Activated CD4-positive, alpha-beta T cell treated with anti-CD3 and anti-CD28 coated beads for 4 hours (primary cell): ENCODE measurements at places on chromosomes 4 and X.
A peak's percentile ranks its signal among the peaks of the same experiment; 100 is the strongest.

DNA sequence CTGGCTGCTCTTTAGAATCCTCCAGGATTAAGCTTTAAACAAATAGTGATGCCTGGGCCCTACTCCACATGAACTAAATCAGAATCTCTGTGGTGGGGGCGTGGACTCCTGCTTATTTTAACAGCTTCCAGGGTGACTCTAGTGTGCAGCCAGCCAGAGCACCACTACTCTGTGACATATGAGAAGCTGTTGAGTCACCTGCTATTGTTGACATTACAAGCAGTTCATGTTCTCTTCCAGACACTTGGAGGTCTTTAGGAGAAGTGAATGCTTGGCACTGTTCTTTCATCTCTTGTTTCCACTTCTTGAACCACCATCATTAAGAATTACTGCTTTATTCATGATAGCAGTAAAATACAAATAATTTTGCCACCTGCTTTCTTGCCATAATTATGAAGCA is 426 bp upstream of the C4orf51 start:
- DNase-seq, result no peak

DNA sequence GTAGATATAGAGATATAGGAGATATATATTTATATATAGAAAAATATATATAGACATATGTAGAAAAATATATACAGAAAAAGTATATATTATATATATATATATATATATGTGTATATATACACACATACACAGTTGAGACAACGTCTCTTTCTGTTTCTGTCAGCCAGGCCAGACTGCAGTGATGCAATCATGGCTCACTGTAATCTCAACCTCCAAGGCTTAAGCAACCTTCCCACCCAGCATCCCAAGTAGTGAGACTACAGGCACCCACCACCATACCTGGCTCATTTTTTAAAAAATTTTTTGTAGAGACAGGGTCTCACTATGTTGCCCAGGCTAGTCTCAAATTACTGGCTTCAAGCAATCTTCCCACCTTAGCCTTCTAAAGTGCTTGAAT is 426.3 kb downstream of the GPM6A start:
- DNase-seq, result no peak

GRCh38 chr4:26410385-26411293 is 79.6 kb downstream of the CCKAR start:
- DNase-seq, result peak; percentile 48

DNA sequence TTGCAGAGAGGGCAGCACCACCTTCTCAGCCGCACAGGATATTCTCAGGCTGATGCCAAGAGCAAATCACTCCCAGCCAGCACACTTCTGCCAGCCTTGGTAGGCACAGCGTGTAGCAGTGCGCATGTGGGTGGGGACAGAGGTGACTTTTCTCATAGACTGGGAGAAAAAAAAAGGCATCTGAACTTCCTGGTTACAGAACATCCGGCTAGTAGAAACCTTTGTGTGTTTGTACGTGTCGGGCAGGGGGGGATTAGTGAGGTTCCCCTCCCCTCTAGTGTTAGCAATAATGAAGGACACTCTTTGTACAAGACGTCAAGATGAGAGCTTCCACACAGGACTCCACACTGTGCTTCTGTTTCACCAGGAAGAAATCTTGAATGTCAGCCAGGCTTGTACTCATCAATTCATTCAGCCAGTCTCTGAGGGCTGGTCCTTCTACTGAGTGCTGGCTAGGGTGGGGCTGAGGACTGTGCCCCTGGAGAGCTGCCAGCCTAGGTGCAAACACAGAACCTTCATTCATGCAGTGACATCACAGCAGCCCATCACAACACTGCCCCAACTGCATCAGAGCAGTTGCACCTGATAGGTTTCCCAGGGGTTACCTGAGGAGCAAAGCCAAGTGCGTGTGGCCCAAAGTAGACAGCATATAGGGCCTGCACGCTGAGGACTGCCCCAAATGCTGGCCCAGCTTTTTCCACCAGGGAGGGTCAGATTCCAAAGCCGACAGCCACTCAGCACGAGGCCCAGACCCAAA is 34.7 kb downstream of the SLC25A5 start:
- DNase-seq, result peak; percentile 26

GRCh38 chrX:151711787-151712186 is 4.0 kb upstream of the FATE1 start:
- DNase-seq, result no peak

- no peak for DNase-seq
These were observed 17.0 kb downstream of the PAQR3 start for GRCh38 chr4:78922207-78922606.

GRCh38 chrX:107450823-107451509 is 1.5 kb downstream of the FRMPD3 start:
- no peak for DNase-seq

DNA sequence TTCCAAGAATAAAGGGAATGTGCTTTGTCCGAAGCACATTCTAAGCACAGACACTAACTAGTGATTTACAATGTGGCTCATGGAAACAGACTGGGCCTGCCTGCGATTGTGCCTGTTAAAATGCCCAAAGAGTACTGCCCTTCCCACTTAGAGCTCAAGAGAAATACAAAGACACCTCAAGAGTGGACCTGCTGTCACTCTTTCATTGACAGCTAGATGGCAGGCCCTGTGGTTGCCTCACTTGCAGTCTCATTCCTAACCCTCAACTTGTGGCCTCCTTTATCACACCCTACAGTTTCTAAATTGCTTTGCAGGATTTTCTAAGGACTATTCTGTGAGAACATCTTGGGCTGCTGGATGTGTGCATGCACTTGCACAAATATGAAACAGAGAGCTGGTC is 331.0 kb upstream of the EMCN start:
- DNase-seq, result no peak

- DNase-seq, result no peak
These were observed 13.1 kb upstream of the COQ2 start for GRCh38 chr4:83297548-83298260.

GRCh38 chr4:118284169-118284568 is 68.6 kb downstream of the PRSS12 start:
- DNase-seq, result no peak

GRCh38 chrX:53660004-53660403 is 26.5 kb downstream of the HUWE1 start:
- no peak for DNase-seq

- DNase-seq, result no peak
These were observed 5.5 kb downstream of the NEUROG2 start for GRCh38 chr4:112510291-112511092.

DNA sequence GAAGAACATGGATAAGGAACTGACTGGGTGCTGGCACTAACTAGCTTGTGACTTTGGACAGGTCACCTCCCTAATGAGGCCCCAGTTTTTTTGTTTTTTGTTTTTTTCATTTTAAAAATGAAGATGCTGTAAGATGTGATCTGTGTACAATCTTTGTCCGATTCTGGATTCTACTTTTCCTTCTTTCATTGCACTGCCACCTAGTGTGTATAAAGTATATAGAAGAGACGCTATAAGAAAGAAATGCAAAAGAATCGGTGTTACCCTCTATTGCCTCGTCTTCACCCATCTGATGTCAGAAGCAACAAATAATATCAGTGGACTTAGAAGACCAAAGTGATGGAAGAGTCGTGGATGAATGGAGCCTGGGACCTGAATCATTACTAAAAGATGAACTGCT is 58.6 kb upstream of the P2RY10 start:
- DNase-seq, result no peak

- no peak for DNase-seq
These were observed 145.5 kb downstream of the NWD2 start for GRCh38 chr4:37389967-37390580.

GRCh38 chrX:15334561-15334960 is 762 bp downstream of the PIGA start:
- DNase-seq, result no peak

DNA sequence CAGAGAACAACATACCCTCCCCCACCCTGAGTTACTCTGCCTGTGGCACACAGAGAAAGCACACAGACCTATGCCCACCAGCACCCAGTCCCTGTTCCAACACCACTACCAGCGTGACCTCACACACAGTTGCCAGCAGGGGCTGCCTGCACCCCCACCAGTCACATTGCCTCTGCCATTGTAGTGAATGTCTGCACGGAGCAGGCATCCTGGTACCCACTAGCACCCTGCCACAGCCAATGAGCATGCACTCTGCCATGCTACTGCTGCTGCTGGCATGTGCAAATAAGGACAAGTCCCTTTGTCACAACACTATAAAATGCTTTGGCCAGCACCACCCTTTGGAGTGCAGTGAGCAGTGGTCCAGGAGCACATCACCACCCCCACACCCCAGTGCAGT is 47.1 kb downstream of the DACH2 start:
- no peak for DNase-seq

DNA sequence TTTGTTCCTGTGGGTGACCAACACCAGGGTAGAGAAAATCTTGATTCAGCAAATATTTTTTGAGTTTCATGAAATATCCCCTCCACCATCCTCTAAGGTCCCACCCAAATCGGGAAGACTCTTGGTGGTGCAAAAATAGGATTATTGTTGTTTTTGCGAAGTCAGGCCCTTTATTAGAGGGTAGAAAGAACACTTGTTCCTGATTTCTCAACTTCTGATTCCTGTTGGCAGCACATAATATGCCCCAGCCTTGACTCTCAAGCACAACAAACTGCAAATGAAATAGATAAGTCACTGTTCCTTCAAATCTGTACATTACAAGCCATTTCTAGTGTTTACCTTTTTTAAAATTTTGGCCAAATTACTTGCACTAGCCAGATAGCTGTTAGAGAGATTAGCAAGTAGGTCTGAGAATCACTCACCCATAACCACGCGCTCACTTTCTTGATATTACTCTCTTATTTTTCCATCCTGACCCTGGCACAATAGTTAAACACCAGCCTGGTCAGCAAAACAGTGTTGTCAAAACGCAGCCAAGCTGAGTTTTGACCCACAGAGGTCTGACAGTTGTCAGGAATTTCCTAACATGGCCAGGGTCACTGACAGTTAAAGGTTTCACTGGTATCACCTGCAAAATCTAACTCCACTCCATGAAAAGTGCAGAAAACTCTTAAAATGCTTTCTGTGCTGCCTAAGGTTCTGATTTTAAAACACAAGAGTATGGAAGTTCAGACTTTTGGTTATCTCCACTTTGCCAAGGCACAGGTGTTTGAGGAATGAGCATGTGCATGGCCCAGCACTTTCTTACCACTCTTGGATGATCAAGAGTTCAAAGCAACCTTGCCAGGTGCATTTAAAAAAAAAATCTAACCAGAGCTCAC is 69.8 kb downstream of the RBM47 start:
- no peak for DNase-seq

GRCh38 chr4:34178476-34178875 is 2065.8 kb downstream of the ARAP2 start:
- DNase-seq, result no peak

GRCh38 chr4:102849579-102850104 is 19.1 kb upstream of the CISD2 start:
- no peak for DNase-seq

DNA sequence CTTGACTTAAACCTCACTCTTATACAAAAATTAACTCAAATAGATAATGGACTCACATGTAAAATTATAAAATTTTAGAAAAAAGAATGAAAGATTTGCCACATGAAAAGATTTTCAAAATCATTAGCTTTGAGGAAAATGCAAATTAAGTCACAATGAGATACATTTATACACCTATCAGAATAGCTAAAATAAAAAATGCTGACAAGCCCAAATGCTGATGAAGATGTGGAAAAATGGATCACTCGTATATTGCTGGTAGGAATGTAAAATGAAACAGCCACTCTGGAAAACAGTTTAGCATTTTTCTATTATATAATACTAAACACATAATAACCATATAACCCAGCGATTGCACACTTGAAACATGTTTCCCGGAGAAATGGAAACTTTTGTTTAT is 316.2 kb downstream of the ANKRD50 start:
- no peak for DNase-seq

GRCh38 chr4:94757192-94758140 is at the start of gene BMPR1B:
Gene BMPR1B, plus strand, starts transcription at chr4:94757955. Its CDS starts 346,470 bp downstream, at chr4:95104425.
- no peak for DNase-seq

DNA sequence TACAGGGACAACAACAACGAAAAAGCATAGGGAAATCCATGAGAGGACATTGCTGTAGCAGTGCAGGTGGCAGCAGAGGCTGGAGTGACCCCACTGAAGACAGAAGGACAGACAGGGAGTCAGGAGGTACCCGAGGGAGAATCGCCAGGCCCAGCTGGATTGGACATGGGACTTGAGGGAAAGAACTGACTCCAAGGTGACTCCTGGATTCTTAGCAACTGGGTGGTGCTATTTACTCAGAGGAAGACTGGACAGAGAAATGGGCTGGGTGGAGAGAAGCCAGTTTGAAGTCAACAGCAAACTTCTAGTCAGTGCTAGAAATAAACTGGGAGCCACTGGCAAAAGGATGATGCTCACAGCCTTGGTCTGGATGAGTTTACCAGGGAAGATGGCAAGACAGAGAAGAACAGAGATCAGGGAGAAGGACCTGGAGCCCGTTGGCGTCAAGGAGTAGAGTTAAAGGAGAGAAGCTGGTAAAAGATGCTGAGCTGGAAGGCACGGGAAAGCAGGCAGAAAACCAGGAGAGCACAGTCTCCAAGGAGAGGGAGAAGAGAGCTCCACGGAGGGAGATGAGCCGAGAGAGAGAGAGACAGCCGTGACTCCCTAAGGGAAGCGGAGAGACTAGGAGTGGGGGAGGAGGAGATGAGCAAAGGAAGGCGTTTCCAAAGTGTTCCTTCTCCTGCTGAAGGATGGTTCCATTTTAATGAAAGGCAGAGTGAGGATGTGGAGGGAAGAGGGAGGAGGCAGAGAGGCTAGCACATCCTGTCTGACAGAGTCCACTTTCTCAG is 119.4 kb downstream of the AFAP1 start:
- DNase-seq, result no peak

DNA sequence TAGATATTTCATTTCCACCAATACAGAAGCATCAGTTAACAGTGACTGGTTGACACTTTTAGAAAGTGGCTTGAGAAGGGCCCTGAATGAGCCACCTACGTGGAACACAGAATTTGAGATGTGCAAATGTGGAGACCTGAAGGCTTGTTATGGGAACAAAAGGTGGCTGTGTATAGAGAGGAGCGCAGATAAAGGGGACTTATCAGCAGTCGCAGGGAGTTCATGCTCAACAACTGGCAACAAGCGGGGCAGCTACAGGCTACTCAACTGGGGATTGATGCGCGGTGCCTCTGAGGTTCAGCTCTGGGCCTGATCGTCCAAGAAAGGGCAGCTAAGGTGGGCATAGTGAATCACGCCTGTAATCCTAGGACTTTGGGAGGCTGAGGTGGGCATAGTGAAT is 3.4 kb upstream of the FAM3A start:
- no peak for DNase-seq

GRCh38 chrX:24019448-24019847 is 7.5 kb downstream of the KLHL15 start:
- no peak for DNase-seq

- DNase-seq, result no peak
These were observed 113.1 kb upstream of the INPP4B start for GRCh38 chr4:142959173-142959572.

DNA sequence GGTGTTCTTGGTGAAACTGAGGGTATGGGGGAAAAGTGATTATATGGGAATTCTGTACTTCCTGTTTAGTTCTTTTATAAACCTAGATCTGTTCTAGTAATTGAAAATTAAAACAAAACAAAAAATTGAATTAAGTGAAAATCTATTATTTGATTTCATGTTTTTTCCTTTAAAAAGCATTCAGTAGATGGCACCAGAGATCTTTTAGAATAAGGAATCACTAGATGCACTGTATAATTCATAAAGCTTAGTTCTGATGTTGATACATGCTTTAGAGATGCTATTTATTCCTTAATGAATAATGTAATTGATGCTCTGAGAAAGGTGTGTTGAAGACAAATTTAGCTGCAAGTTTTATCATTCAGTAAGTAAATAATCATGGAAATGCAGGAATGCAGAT is 87.3 kb downstream of the LCORL start:
- DNase-seq, result no peak

GRCh38 chr4:38003628-38004027 is 43.4 kb downstream of the PTTG2 start:
- DNase-seq, result no peak
